ENCODE measurements at places on chromosomes 1 and 21. TPM values are rescaled to one million over a fixed set of nuclear protein-coding genes. Genes with fewer than 3 reads are reported as not detected.

ARHGEF19 gene
- 1.1 TPM for total RNA-seq

OR2M3 gene
- total RNA-seq: not detected

ACOT11 gene
- 2.6 TPM for total RNA-seq

IER5 gene
- 6.4 TPM for total RNA-seq

NUP210L gene
- total RNA-seq: not detected

CHIT1 gene
- total RNA-seq: 10.1 TPM

CLIC4 gene
- 344 TPM for total RNA-seq

F3 gene
- 146 TPM for total RNA-seq

THRAP3 gene
- total RNA-seq: 85.7 TPM

LEPROT gene
- total RNA-seq: 87.0 TPM

GPA33 gene
- 0.75 TPM for total RNA-seq

IL10 gene
- total RNA-seq: 8.3 TPM

Measured in subcutaneous adipose tissue (tissue), 4 donors.